ENCODE measurements at places on chromosomes 13 and 19.

- no peak for DNase-seq
Observed at GRCh38 chr13:113027095-113027494, 58.1 kb downstream of the MCF2L start.

GRCh38 chr19:58531034-58531840 lies 11.6 kb upstream of the ZBTB45 start:
- DNase-seq: no peak

DNA sequence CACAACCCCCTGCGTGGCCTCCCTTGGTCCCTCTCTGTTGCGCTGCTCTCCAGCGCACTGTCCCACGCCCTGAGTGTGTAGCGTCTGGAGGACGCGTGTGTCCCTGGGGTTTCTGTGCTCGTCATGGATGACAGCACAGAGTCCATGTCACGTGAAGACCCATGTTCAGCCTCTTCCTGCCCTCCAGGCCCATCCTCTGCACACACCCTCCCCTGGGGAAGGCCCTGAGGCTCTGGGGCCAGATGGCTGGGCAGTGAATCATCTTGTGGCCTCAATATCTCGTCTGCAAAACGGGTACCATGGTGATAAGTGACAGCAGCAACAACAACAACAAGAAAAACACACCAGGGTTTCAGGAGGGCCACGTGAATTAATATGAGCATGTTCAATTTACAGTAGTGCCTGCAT lies 71.5 kb upstream of the ARHGEF7 start:
- no peak for DNase-seq

DNA sequence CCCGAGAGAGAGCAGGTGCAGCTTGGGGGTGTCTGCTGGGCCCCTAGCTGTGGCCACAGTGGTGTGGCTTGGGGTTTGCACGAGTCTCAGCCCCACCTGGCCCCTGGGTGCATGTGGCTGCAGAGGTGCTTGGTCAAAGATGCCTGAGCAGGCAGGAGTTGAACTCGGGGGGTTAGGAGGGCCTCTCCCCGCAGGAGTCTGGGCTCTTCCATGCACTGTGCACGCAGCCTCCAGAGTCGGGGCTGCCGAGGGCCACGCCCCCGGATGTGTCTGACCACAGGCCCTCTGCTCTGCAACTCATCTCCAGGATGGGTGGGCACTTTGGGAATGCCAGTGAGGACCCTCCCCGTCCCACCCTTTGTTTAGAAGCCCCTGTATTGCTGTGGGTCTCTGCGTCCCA lies 91.5 kb upstream of the MCF2L start:
- DNase-seq: no peak

- no peak for DNase-seq
Observed at GRCh38 chr13:113836768-113837559, 26.9 kb downstream of the GAS6 start.

- DNase-seq: peak; percentile 53
Observed at GRCh38 chr19:33248954-33249613, 23.4 kb upstream of the SLC7A10 start.

DNA sequence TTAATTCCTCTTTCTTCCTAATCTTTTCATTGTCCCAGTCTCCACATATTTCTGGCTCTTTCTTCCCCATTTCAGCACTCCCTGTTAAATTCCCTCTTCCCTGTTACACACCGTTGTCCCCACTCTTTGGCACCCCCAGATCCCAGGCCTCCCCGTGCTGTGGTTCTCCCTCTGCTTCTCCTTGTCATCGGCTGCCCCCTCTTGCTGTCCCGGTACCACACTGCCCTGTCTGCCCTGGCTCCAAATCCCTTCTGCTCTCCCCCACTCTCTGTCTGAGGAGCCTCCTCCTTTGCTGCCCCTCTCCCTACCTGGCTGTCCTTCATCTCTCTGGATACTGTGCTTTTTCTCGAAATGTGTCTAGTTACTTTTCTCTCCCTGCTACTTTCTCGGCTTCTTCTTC lies 983 bp downstream of the ZNF415 start:
- no peak for DNase-seq

DNA sequence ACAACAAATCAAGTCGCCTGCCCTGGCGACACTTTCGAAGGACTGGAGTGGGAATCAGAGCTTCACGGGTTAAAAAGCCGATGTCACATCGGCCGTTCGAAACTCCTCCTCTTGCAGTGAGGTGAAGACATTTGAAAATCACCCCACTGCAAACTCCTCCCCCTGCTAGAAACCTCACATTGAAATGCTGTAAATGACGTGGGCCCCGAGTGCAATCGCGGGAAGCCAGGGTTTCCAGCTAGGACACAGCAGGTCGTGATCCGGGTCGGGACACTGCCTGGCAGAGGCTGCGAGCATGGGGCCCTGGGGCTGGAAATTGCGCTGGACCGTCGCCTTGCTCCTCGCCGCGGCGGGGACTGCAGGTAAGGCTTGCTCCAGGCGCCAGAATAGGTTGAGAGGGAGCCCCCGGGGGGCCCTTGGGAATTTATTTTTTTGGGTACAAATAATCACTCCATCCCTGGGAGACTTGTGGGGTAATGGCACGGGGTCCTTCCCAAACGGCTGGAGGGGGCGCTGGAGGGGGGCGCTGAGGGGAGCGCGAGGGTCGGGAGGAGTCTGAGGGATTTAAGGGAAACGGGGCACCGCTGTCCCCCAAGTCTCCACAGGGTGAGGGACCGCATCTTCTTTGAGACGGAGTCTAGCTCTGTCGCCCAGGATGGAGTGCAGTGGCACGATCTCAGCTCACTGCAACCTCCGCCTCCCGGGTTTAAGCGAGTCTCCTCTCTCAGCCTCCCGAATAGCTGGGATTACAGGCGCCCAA lies at the start of gene LDLR:
LDLR (plus strand) TSS at position 210 of the 760 bp plus-strand sequence; CDS start at position 296, 86 bp downstream.
- peak; percentile 84 for DNase-seq
